ENCODE measurements at places on chromosomes 7 and 10.

- DNase-seq: no peak
These were observed 165.1 kb downstream of the GLRX3 start for GRCh38 chr10:130301021-130301892.

GRCh38 chr10:132939957-132940790 lies 2.2 kb downstream of the CFAP46 start:
- DNase-seq: no peak

DNA sequence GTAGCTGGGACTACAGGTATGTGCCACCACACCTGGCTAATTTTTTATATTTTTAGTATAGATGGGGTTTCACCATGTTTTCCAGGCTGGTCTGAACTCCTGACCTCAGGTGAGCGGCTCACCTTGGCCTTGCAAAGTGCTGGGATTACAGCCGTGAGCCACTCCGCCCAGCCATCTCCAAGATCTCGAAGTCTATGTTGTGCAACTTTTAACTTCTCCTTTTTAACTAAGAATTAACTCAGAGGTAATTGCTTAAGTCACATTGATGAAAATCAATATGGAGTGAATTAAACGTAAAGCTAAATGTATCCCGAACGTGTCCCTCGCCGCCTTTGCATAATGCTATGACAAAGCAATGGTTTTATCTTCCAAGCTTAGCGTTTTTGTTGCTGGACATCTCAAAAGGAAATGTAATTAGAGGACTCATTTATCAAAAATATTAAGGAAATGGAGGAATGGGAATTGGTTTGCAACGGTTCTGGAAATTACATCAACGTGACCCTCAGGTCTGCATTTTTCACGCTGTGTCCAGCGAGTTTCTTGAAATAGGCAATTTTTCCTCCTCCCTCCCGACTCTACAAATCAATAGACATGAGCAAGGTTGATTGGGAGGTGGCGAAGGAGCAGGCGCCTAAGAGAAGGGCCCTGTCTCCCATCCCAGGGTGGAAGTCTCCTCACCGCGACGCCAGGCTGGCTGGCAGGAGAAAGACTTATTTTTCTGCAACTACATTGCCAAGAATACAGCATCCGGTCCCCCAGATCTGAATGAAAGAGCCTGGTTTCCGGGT lies 89.8 kb downstream of the TMEM130 start:
- DNase-seq: no peak

DNA sequence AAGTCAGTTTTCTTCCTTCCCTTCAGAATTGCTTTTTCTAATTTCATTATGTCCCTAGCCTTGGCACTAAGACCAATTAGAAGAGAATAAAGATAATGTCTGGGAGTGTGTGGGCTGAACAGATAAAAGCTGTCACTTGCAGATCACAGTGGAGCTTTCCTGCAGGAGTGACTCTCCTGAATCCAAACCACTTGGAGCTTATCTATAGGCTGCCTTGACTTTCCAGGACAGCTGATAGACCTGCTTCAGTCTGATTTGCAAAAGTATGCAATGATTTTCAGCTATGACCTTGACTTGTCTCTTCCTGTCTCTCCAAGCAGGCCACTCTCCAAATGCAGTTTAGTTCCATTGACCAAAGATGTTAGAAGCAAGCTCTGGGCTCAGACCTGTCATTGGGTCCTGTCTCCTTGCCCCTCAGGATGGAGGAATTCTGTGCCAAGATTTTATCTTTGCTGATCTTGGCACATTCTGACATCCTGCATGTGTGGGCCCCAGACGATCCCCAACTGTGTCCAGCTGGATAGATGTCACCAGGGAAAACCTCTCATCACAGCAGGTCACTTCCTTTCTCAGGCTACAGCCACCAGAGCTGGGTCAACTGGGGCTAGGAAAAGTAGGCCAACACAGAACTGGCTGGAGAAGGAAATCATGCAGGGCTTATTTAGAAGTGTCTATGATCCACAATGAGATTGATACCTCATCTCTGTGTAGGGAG lies 120.9 kb upstream of the ZNF438 start:
- DNase-seq: no peak

DNA sequence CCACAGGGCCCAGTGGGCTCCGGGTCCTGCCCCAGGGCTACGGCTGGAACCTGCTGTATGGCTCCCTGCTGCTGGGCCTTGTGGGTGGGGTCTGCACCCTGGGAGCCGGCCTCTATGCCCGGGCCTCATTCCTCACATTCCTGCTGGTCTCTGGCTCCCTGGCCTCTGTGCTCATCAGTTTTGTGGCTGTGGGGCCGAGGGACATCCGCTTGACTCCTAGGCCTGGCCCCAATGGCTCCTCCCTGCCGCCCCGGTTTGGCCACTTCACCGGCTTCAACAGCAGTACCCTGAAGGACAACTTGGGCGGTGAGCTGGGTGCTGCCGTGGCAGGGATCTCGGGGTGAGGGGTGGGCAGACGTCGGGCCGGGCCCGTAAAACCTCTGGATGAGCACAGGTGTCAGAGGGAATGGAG lies 4.4 kb downstream of the SLC12A9 start:
- DNase-seq: no peak

DNA sequence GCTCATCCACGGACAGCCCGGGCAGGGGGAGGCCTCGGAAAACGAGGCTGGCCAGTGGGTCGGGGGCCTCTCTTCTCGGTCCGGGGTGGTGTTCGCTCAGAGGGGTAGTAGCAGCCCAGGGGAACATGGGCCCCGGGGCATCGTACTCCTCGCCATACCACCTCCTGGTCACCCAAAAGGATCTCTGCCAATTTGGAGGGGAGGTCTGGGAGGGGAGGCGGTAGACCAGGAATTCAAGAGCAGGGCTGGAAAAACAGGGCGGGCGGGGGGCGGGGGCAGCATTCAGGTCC lies 67.4 kb downstream of the SLC29A4 start:
- DNase-seq: no peak

GRCh38 chr7:45882465-45882810 lies 5.8 kb upstream of the IGFBP1 start:
- no peak for DNase-seq

GRCh38 chr10:78780551-78780961 lies 288.2 kb upstream of the ZMIZ1 start:
- no peak for DNase-seq

- DNase-seq: no peak
These were observed 14.9 kb downstream of the UNCX start for GRCh38 chr7:1247527-1248041.

DNA sequence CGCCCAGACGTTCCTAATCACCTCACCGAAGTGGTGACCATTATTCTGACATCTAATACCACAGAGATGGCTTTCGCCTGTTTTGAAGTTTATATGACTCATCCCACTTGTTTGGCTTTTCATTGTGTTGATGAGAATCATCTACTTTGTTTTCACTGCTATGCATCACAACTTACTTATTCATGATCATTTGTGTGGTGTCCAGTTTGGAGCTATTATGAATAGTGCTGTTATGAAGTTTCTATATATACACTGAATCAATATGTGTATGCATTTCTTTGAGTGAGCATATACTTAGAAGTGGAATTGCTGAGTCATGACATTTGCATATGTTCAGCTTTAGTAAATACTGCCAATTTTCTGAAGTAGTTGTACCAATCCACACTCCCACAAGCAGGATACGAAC lies 38.6 kb upstream of the TNKS2 start:
- no peak for DNase-seq

GRCh38 chr7:47404010-47404409 lies 177.9 kb downstream of the TNS3 start:
- no peak for DNase-seq

- no peak for DNase-seq
These were observed 190.0 kb upstream of the LYZL2 start for GRCh38 chr10:30819341-30820181.

DNA sequence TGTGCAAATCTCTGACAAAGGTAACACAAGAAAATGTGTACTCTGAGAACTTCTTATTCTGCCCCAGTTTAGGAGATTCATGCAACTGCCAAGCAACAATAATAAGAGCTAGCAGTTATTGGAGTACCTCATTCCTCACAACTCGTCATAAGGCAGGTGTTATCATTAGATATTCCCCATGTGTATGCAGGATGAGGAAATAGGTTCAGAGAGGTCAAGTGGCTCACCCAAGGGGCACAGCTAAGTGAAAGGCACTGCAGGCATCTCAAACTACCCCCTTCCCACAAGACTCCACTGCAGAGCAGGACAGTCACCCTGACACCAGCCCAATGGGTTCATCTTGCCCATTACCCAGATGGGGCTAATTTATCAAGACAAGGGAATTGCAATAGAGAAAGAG lies 1.3 kb upstream of the GSTK1 start:
- no peak for DNase-seq

GRCh38 chr10:93072225-93072712 lies 1.4 kb upstream of the CYP26A1 start:
- DNase-seq: no peak

GRCh38 chr10:43981232-43981631 lies 332.6 kb upstream of the ZNF32 start:
- no peak for DNase-seq

- no peak for DNase-seq
These were observed 143.8 kb downstream of the ARHGAP21 start for GRCh38 chr10:24579906-24580305.

DNA sequence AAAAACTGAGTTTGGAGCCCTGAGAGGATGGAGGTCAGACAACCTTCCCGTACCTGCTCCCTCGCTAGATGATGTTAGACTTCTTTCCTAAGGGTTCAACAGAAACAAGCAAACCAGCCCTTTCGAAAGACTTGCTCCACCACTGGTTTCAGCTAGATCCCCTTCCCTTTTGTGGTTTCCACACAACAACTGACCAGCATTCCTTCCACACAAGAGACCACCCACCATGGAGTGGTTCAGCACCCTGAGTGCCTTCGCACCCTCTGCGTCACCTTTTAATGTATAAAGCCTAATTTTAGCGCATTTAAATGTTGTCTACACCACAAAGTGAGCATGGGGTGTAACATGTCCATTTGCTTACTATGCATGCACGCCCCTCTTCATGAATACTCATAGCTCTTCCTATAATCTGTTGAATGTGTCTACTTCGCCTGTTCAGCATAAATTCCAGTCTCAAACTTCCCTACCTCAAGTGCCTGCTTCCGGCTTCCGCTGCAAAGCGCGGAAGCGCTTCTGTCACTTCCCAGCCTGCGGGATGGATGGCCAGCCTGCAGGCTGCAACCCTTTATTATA lies 69.0 kb downstream of the TACC2 start:
- no peak for DNase-seq

All from cortex of kidney (tissue), 1 donor.